Omental fat pad (tissue), 4 donors: ENCODE measurements at places on chromosomes 12 and 14.

GRCh38 chr12:69064734-69065443, 131.9 kb upstream of the CPM start:
- DNase-seq: no peak

DNA sequence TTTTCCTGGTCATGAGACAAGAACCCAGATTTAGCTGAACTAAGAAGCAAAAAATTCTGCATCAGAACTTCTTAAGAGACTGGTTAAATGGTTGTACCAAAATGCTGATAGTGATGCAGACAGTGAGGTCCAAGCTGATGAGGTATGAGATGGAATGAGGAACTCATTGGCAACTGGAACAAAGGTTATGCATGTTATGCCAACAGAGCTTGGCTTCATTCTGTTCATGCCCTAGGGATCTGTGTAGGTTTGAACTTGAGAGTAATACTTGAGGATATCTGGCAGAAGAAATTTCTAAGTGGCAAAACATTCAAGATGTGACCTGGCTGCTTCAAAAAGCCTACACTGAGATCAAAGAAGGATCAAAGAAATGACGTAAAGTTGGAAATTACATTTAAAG, 398.0 kb downstream of the FSCB start:
- no peak for DNase-seq

GRCh38 chr12:49636574-49636973, 13.2 kb downstream of the PRPF40B start:
- no peak for DNase-seq

DNA sequence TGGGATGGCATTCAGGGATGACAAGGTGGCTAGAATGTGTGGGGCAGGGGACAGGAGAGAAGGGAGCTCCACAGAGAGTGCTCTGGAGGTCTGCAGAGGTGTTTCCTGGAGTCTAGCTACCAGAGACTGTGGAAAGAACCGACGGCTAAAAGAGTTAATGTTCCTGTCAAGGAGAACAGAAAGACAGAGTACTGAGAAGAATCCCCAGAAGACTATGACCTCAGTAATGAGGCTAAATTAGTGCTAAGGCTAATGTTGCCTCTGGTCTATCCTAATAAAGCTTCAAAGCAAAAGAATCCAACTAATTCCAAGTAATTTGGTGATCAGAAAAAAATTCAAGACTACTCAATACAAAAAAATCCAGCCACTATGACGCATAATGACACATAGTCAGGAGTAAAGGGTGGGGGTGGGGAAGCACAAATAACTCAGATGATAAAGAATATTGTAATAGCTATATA, 44.7 kb downstream of the FERMT2 start:
- DNase-seq: no peak

DNA sequence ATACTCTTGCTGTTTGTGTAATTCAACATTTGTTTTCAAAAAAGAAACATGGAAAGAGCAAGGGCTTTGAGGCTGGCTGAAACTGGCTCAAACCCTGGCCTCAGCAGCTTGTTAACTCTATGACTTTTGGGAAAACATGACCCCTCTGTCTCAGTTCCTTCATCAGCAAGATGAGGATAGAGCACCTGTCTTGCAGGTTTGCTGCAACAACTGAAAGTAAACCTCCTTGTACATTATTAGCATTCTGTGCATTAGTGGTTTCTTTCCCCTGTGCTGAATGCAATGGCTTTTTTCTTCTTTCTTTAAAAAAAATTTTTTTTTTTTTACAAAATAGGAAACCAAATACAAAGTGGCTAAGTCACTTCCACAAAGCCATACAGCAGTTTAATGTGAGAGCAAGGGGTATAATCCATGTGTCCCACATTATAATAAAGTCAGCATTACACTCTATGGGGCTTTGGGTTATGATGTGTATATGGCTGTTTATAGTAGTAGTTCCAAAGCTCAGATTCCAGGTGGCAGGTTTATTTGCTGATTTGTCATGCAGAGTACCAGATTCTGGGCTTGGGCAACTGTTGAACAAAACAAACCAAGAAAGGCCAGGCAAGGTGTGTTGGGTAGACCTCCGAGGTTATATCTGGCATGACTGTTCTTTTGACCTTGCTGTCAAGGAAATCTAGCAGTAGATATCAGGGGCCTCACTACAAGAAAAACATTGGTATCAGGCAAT, 194.5 kb upstream of the CNOT2 start:
- DNase-seq: no peak

DNA sequence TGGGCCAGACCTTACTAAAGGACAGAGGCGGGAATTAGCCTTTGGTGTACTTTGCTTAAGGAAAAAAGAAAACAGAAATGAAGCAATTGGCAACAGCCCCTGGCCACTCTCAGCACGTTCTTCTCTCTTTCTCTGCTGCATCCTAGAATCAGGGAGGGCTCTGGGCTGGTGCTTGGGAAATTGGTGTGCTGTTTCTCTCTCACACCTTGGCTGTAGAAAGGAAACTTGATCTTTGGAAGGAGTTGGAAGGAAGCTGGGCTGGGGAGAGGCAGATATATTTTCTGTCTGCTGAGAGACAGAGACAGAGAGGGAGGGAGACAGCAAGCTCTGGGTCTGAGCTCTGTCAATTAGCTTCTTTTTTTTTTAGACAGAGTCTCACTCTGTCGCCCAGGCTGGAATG, 27.4 kb downstream of the NOS1 start:
- DNase-seq: no peak

DNA sequence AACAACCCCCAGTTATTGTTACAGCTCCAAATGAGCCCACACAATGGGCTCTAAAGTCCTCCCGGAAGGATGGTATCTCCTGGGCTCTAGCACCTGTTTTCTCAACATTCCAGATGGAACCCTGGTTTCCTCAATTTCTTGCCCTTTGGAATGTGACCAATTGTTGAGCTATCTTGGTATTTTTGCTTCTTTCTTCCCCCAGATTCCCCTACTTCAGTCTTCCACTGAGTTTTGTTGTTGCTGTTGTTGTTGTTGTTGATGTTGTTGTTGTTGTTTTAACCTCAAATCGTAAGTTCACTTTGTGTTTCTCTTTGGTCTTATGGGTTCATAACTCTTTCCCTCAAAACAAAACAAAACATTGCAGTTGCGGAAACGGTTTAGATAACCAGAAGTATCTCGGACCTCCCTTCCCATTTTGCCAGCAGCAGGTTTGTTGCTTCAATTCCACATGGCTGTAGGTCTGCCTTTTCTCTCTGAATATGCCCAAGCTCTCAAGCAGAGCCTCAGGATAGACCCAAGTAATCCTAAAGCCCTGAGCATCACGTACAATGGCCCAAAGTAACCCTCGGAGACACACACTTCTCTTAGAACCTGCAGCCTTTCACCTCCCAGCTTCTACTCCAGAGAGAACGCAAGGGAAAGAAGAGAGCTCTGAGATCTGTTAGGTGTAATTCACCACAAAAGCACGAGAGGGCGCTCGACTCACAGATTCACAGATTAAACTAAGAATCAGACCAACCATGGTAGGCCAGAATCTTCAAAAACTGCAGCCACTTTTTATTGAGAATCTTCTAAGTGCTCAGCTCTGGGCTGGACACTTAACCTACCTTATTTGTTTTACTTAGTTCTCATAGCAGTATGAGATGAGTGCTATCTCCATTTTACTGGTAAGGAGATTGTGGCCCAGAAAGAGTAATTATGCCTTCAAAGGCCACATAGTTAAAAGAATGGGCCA, 1.0 kb upstream of the DDX23 start:
- DNase-seq: peak; percentile 96

- no peak for DNase-seq
Observed at GRCh38 chr12:75735853-75736252, 224.4 kb upstream of the KRR1 start.

DNA sequence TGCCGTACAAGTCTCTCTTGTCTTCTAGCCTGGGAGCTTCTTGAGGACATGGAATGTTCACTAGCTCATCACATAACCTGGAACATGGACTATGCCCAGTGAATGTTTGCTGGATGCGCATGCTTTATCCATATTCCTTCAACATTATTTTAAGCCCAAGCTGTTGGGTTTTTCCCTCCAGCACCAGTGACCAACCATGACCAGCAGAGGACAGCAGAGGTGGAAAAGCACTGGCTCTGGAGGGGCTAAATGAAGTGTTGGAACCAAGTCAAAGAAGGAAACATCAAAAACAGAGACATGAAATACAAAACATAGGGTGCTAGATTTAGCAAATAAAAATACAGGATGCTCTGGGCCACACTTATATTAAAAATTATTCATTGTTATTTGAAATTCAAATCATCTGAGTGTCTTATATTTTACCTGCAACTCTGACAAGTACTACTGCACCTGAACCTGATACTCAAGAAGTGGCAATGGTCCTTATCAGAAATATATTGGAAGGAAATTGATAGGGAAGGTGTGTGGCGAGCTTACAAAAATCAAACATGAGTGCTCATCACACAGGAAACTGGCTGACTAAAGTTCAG, 23.1 kb upstream of the HELB start:
- no peak for DNase-seq
